ENCODE measurements at places on chromosomes 6 and 20. TPM values are rescaled to one million over a fixed set of nuclear protein-coding genes. Genes with fewer than 3 reads are reported as not detected.

DNA sequence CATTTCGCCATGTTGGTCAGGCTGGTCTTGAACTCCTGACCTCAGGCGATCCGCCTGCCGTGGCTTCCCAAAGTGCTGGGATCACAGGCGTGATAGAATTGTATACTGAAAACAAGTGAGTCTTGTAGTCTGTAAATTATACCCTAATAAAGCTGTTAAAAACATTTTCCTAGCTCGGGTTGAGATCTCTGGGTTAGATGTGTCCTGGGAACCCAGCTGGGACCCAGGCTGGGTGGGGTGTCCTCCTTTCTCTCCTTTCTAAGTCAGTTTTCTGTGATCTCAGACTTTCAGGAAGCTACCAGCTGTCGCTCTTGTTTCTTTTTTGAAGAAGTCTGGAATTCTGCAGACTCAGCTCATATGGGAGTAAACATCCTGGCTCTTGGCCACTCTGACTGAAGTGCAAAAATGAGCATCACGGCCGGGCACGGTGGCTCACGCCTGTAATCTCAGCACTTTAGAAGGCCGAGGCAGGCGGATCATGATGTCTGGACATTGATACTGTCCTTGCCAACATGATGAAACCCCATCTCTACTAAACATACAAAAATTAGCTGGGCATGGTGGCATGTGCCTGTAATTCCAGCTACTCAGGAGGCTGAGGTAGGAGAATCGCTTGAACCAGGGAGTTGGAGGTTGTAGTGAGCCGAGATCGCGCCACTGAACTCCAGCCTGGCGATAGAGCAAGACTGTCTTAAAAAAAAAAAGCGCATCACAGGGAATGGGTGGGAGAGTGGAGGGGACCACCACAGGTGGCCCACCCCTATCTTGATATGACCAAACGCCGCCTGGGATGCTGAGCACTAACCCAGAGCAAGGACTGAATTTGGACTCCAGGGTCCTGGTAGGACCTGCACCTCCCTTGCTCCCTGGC is 9.9 kb upstream of the PCIF1 start:
- DNase-seq = peak; percentile 65

DNA sequence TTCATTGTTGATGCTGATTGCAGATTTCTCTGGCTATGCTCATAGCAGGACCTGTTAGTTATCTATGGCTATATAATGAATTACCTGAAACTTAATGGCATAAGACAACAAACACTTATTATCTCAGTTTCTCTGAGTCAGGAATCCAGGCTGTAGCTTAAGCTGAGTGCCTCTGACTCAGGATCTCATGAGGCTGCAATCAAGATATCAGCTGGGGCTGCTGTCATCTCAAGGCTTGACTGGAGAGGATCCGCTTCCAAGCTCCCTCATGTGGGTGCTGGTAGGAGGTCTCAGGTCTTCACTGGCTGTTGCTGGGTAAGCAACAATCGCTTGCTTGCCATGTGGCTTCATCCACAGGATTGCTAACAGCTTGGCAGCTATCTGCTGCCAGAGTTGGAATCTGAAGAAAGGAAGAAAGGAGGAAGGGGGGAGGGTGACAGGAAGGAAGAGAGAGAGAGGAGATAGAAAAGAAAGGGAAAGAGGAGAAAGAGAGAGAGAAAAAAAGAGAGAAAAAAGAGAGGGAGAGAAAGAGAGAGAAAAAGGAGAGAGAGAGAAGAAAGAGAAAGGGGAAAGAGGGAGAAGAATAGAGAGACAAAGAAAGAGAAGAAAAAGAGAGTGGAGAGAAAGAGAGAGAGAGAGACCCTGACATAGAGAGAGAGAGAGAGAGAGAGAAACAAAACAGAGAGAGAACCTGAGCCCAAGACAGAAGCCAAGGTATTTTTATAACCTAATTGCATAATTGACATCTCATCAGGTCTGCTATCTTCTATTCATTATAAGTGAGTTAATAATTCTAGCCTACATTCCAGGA is 579.0 kb upstream of the BTBD3 start:
- DNase-seq = no peak

The CD164 gene
- 102 TPM for total RNA-seq

DNA sequence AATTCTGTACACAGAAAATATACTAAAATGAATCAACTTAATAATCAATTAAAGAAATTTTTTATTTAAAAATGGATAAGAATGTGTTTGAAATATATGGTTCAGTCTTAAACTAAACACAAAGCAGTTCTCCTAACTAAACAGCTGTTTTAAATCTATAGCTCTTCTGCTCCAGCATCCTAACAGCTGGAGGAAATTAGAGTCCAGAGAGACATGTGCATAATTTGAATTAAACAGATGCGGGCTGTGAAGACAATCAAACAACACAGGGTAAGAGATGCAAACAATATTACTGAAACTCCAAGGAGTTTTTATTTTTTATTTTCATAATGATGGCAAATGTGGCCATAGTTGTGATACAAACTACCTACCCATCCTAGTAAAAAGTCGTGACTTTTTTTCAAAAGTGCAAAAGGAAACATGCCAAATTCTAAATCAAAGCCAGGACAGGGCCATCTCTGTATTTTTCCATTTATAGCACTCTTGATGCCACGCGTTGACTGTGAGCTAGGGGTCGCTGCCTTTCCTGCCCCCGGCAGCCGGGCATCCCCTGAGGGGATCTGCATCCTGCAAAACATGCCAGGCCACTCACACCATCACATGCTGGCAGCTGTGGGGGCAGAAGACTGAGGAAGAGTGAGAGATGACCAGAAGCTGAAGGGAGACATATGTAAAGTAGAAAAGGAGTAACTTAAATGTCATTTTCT is 310.6 kb downstream of the PRKN start:
- no peak for DNase-seq

DNA sequence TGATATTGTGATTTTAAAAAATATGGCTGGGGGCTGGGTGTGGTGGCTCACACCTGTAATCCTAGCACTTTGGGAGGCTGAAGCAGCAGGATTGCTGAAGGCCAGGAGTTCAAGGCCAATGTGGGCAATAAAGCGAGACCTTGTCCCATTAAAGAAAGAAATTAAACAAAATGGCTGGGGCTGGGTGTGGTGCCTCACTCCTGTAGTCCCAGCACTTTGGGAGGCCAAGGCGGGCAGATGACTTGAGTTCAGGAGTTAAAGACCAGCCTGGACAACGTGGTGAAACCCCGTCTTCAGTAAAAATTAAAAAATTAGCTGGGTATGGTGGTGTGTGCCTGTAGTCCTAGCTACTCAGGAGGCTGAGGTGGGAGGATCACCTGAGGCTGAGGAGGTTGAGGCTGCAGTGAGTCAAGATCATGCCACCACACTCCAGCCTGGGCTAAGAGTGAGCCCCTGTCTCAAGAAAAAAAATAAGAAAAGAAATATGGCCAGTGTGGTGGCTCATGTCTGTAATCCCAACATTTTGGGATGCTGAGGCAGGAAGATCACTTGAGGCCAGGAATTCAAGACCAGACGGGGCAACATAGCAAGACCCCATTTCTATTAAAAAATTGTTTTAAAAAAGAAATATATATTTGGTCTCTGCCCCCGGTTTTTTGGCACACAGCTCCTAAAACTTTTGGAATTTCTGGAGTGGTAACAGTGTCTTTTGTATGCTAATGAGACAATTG is 39.8 kb downstream of the SLC17A5 start:
- no peak for DNase-seq

DNA sequence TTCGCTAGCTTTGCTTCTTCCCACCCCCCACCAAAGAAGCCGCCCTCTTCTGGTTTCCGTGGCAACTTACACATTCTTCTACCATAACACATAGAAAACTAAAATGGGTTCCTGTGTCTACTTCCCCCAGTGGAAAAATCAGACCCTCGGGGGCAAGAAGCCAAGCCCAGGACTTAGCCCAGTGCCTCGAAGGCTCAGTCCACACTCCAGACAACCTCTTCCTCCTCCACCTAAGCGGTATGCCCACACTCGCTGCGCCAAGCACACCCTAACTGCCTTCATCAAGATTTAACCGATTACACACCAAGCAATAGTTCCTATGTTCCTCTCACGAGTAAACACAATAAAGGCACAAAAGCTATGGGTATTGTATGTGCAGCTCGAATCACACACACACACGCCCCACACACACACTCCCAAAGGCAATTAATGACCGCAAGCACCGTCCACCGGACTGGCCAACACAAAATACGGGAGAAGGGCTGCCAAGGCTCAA is 537 bp downstream of the PPIL4 start:
- DNase-seq = no peak

DNA sequence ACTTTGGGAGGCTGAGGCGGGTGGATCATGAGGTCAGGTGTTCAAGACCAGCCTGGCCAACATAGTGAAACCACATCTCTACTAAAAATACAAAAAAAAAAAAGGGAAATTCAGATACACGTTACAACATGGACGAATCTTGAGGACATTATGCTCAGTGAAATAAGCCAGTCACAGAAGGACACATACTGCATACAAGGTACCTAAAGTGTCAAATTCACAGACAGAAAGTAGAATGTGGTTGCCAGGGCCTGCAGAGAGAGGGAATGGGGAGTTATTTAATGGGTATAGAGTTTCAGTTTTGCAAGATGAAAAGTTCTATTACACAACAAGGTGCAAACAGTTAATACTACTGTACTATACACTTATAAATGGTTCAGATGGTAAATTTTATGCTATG is 75.1 kb downstream of the SNX5 start:
- DNase-seq = no peak

The HDGFL1 gene
- not detected for total RNA-seq

The C20orf202 gene
- 0.35 TPM for total RNA-seq

The GSTA2 gene
- not detected for total RNA-seq

The FAM83B gene
- 1.6 TPM for total RNA-seq

The BHLHE23 gene
- total RNA-seq = not detected

- DNase-seq = no peak
These were observed 16.3 kb downstream of the LRRC1 start for GRCh38 chr6:53811082-53811481.

DNA sequence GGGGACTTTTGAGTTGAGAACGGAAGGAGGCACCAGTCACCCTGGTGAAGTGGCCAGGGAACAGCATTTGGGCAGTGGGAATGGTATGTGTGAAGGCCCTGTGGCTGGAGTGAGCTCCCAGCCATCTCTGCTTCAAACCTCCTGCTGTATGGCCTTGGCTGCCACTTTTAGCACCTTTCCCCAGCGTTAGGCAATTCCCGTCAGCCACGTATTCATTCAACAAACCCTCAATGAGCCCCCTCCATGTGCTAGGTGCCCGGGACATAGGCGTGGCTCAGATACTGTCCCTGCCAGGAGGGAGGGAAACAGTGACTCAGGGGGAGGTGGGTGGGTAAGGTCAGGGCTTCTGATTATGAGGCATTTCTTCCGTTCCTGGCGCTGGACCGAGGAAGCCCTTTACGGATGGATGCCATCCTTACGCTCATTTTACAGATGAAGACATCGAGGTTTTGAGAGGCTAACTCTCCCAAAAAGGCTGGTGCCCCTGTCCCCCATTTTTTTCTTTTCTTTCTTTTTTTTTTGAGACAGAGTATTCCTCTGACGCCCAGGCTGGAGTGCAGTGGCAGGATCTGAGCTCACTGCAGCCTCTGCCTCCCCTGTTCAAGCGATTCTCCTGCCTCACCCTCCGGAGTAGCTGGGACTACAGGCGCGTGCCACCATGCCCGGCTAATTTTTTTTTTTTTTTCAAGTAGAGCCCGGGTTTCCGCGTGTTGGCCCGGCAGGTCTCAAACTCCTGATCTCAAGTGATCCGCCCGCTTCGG is 37.5 kb downstream of the SRC start:
- no peak for DNase-seq

The SUMO4 gene
- 0.22 TPM for total RNA-seq

DNA sequence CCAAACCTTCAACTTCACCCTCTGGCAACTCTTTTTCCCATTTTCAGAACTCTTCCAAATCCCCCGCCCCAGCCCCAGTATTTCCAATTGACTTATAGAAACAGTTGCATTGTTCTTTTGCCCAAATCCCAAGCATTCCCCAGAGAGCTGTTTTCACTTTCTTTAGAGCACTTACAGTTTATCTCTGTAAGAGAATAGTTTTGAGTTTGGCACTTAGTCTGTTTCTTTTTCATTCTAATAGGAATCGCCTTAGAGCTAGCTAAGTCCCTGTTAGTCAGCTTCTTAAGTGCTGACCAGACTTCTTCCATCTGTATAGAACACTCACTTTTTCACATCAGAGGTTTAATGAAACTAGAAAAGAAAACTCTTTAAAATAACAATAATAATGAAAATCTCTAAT is 374.2 kb upstream of the FLRT3 start:
- DNase-seq = no peak

- DNase-seq = no peak
These were observed 497.2 kb upstream of the JARID2 start for GRCh38 chr6:14748679-14749078.

GRCh38 chr6:169454204-169454871 is 200.7 kb upstream of the THBS2 start:
- DNase-seq = no peak

DNA sequence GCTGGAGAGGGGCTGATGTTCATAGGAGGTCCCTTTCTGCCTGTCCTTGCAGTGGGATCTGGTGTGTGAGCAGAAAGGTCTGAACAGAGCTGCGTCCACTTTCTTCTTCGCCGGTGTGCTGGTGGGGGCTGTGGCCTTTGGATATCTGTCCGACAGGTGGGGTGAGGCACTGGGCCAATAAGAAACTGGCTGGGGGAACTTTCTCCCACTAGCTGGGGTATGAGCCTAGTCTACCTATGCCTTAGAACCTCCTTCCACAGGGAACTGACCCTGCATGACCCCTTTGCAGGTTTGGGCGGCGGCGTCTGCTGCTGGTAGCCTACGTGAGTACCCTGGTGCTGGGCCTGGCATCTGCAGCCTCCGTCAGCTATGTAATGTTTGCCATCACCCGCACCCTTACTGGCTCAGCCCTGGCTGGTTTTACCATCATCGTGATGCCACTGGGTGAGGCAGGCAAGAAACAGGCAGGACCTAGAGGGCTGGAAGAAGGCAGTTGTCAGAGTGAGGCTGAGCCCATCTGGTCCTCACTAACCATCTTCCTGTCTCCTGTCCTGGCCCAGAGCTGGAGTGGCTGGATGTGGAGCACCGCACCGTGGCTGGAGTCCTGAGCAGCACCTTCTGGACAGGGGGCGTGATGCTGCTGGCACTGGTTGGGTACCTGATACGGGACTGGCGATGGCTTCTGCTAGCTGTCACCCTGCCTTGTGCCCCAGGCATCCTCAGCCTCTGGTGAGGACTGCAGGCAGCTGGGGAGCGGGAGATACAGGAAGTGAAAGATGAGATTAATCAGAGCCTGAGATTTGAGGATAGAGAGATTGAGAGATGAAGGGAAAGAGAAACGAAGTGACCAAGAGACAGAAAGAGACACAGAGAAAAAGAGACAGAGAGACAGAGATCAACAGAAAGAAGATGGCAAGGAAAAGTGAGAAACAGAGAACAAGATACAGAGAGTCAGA is 1.6 kb downstream of the SLC22A7 start:
- DNase-seq = no peak

The OR12D1 gene
- not detected for total RNA-seq

- DNase-seq = no peak
These were observed 31.8 kb downstream of the RNF146 start for GRCh38 chr6:127298475-127298874.

The RNF5 gene
- total RNA-seq = 94.6 TPM

GRCh38 chr6:40485300-40485699 is 101.9 kb downstream of the LRFN2 start:
- DNase-seq = no peak

The SLC23A2 gene
- total RNA-seq = 5.5 TPM

The DPPA5 gene
- not detected for total RNA-seq

All from Right ventricle myocardium superior (tissue), 1 donor.